CD4-positive, alpha-beta T cell treated with Interleukin-6 at 100 ng/mL for 8 hours (primary cell): ENCODE measurements at places on chromosomes 2 and 18.

GRCh38 chr2:58158481-58158880 is 82.6 kb downstream of the FANCL start:
- DNase-seq: no peak

GRCh38 chr2:152037743-152038435 is 61.0 kb downstream of the CACNB4 start:
- DNase-seq: no peak

- no peak for DNase-seq
These were observed 11.3 kb upstream of the KCNS3 start for GRCh38 chr2:17867133-17867532.

DNA sequence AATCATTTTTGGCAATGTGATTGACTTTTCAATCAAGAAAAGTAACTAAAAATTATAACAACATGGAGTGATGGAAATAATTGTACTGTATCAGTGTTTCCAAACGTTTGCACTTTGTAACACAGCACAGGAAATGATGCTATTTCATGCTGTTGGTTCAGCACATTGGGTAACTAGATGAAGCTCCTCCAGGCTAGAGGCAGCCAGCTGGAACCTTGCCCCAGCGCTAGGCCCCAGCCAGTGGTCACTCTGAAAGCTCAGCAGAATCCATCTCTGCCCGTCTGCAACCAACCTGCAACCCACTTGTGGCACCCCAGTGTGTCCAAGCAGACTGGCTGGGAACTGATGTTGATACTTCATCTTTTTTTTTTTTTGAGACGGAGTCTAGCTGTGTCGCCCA is 15.3 kb downstream of the UNC50 start:
- DNase-seq: no peak

- no peak for DNase-seq
These were observed 7.3 kb downstream of the PXDN start for GRCh38 chr2:1736997-1737480.

DNA sequence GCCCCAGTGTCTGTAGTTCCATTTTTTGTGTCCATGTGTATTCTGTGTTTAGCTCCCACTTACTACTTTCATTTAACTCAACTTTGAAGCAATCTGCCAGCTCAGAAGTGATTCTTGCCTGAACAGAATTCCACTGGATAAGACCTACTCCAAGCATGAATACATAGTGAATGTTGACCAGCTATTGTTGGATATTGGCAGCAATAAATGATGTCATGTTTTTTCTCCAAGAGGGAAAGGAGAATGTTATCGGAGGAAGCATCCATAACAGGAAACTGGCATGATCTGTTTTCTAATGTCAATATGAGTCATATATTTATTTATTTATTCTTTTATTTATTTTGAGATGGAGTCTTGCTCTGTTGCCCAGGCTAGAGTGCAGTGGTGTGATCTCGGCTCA is 36.8 kb upstream of the TRAPPC8 start:
- DNase-seq: no peak
